ENCODE measurements at places on chromosomes 1 and 21.

DNA sequence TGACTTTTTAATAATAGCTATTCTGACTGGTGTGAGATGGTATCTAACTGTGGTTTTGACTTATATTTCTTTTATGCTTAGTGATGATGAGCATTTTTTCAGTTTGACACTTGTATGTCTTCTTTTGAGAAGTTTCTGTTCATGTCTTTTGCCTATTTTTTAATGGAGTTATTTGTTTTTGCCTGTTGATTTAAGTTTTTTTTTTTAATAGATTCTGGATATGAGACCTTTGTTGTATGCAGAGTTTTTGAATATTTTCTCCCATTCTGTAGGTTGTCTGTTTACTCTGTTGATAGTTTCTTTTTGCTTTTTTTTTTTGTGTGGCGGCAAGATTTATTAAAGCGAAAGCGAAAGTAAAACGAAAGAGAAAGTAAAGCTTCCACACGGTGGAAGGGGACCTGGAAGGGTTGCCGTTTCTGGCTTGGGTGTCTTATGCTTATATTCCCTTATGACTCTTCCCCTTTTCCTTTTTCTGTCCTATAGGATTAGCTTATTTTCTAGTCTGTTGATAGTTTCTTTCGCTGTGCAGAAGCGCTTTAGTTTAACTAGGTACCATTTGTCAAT is 67.6 kb downstream of the TBX19 start:
- DNase-seq: no peak

GRCh38 chr21:27817074-27817473 is 850.2 kb upstream of the ADAMTS5 start:
- no peak for DNase-seq

DNA sequence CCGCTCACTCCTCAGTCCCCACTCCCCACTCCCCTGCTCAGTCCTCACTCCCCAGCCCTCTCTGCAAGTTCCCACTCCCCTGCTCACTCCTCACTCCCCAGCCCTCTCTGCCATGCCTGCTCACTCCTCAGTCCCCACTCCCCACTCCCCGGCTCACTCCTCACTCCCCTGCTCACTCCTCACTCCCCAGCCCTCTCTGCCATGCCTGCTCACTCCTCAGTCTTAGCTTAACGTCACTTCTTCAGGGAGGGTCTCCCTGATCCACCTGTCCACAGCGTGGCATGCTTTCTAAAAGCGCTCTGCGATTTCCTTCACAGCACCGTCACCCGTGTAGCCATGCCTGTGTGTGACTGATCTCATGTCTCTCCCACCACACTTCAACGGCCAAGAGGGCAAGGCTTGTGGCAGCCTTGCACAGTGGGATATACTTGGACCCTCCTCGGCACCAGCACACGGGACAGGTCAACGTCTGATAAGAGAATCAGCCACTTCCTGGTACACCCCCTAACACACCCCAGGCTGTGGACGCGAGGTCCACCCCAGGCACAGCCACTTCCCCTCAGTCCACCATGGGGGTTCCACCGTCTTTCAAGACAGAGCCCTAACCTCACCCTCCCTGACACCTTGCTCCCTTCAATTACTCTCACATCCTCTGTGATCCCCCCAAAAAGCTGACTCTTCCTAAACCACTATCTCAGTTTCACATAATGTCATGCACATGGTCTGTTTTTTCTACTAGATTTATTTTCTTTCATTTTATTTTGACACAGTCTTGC is 14.0 kb downstream of the PRDM15 start:
- DNase-seq: no peak

DNA sequence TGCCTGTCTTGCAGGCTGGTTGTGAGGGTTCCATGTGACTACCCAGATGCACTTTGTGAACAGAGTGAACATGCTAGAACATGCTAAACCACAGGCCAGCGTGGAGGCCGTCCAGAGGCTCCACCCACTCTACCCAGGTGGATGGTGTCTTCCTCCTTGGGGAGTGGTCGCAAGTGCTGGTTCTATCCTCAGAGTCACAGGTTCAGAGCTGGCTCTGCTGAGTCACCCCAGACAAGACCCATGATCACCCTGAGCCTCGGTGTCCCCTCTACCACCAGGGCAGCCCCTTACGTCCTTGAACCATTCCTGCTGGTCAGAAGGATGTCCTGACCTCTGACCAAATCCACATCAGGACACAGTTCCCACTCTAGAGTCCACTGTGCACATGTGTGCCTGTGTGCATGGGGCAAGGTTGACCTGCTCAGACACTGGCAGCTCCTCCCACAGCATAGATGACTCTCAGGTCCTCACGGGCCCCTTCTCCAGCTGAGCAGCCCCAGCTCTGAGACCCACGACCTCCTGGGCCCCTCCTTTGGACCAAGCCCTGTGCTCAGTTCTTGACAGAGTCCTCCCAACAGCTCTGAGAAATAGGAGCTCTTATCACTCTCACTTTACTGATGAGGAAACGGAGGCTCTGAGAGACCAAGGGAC is 391.8 kb downstream of the MATN1 start:
- DNase-seq: no peak

DNA sequence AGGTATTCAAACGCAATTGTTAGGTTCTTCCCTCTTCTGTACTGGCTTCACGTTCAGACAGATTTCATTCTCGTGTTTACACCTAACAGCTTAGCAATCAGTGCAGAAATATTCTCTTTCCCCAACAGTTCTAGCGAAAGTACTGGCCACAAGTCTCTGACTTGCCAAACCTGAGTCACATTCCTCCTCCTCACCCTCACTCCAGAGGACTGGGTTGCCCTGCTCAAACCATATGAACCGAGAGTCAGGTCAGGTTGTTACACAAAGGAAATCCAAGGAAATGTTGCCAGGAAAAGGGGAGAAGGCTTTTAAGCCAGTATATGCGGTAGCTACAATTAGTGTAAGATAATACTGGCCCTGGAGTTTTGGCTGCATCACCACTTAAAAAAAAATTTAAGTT is 282.5 kb downstream of the RGS7 start:
- DNase-seq: no peak

GRCh38 chr21:42387164-42387563 is 8.7 kb downstream of the TMPRSS3 start:
- DNase-seq: no peak

DNA sequence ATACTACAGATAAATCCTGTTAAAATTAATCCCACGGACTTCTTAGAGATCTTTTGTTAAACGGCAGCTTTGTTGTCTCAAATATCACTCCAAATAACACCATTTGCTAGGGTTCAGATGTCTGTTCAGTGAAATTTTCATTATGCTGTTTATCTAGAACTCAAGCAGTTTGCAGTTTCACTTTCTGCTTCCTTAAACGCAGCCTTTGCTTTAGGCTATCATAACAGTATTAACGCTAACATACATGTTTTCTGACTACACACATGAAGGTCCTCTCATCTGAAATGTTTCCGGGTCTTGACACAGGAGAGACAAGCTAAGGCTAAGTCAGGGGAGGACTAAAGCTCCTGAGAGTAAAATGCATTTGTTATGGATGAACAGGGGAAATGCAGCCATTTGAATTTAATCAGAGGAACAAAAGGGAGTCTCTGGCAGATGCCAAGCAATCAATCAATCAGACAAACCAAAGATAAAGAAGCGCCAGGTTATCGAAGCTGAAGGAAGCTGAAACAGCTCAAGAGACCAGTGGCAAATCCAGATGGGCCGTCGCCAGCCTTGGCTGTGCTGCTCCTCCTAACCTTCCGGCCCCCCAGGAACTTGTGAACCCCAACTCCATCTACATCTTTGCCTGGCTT is 16.9 kb downstream of the CCSAP start:
- no peak for DNase-seq

GRCh38 chr1:11522400-11523235 is 43.7 kb downstream of the DISP3 start:
- no peak for DNase-seq

DNA sequence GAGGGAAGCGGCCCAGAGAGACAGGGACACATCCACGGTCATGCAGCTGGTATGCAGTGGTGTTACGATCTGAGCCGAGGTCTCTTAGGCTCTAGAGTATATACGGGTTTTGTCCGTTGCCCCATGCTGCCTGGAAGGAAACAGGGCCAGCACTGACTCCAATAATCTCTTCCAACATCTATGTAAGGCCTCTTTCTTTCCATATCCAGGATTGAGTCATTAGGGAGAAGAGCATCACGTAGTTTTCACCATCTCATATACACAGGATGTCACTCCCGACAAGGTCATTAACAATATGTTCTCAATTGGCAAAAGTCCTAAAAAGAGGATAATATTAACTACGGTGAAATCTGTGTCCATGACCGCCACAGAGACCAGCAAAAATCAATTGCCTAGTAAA is 4.4 kb downstream of the C8B start:
- DNase-seq: no peak

DNA sequence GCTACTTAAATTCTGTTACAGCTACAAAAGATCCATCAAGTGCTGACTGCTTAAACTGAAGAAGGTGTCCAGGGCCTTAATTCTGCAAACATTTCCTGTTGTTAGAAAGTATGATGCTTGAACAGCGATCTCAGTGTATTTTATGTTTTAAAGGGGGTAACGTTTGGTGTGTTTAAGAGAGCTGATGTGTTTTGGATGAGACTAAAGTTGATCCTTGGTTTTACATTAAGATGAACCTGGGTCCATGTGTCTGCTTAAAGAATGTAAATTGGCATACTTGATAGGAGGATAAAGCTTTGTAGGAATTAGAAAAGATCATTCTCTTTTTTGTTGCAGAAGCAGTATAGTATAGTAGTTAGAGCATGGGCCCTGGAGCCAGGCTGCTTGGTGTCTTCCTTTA is 3.6 kb downstream of the IER5 start:
- no peak for DNase-seq

DNA sequence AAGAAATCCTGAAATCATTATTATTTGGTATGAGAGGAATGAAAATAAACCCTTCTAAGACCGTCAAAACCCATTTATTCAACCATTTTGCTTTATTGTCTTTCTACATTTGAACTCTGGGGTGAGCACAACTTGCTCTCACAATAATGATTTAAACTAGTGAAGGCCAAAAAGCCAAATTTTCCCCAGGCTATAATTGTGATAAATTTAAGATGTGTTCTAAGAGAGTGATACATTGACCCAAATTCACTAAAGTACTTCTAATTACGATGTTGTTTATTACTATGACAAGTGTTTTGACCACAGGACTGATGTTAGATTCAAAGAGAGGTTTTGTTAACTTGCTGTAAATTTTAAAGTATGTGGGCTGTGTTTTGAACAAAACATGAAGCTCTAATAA is 670.9 kb upstream of the NR5A2 start:
- no peak for DNase-seq

GRCh38 chr1:165600793-165601192 is 30.2 kb upstream of the MGST3 start:
- DNase-seq: no peak

GRCh38 chr1:113279776-113280391 is 110.4 kb upstream of the MAGI3 start:
- DNase-seq: no peak

- no peak for DNase-seq
These were observed 87.1 kb downstream of the HUNK start for GRCh38 chr21:31959881-31960280.

DNA sequence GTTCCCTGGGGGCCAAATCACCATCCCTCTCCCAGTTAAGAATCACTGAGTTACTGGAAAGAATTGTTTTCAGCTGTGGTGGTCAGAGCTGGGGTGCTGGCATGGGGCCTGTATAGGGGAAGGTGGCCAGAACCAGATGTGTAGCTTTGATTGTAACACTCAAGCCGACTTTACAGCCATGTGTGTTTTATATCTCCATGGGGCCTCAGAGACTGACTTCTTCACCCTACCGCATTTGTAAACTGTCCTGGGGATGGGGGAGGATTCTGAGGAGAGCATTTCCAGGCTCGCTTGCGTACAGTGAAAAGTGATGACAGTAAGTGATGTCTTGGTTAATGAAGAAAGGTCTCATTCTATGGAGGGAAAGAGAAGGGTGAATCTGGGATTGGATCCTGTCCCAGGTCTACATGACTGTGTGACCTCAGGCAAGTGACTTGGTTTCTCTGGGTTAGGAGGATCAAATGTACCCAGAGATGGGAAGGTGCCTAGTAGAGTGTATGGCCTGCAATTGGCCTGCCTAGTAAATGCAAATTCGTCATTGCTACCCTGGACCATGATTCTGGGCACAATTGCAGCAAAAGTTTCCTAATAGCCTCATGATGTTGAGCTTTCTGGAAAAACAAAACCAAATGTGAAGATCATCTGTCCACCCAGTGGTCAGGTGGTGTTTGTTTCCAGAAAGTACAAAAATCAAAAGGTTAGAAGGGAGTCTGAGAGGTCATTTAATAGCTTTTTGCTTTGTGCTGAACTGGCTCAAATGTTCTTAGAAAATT is 49.7 kb upstream of the RCC2 start:
- no peak for DNase-seq

DNA sequence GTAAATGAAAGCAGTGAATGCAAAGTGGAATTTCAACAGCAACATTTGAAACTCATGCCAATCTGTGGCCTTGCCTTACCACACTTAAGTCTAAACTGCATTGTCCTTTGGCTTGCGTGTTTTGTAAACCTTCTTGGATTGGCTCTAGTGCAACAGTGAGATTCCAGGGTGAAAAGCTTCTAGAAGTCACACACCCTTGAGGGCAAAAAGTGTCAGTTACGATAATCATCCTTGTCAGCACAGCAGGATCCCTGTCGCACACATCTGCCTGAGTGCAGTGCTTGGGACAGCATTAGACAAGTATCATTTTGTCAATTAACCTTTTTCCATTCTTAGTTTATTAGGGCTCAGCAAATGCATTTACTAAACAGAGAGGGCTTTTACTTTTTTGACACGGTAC is 243.4 kb upstream of the PTBP2 start:
- DNase-seq: no peak

DNA sequence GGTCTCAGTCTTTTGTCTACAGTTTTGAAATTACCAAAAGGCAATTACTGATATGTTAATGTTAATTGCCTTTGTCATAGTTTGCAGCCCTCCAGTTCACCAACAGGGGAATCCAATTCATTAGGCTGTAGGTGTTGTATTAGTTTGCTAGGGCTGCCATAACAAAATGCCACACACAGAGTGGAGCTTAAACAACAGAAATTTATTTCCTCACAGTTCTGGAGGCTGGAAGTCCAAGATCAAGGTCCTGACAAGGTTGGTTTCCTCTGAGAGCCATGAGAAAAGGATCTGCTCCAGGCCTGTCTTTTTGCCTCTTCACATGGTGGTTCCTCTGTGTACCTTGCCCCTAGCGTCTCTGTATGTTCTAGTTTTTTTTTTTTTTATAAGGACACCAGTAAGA is 1.3 kb downstream of the RTCA start:
- DNase-seq: no peak

DNA sequence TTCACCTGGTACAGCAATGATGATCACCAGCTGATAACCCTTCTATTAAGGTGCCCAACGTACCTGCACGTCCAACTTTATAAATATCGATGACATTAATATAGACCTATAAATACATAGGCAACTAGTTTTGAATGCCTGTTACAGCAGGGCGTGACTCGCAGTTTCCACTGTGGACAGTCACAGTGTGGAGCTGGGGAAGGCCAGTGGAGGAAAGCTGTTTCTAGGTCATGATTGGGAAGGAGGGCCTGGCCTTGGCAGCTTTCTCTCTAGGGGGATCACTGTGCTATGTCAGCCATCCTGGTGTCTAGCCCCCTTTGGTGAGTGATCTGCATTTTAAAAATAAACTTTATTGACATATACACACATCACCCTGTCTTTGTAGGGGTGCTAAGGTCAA is 4.4 kb upstream of the PRDM15 start:
- DNase-seq: no peak

All from NCI-H1930 (cell line).